ENCODE measurements at places on chromosomes 11 and 22.

GRCh38 chr11:71501071-71501985 is 25.7 kb upstream of the KRTAP5-7 start:
- DNase-seq, result no peak

DNA sequence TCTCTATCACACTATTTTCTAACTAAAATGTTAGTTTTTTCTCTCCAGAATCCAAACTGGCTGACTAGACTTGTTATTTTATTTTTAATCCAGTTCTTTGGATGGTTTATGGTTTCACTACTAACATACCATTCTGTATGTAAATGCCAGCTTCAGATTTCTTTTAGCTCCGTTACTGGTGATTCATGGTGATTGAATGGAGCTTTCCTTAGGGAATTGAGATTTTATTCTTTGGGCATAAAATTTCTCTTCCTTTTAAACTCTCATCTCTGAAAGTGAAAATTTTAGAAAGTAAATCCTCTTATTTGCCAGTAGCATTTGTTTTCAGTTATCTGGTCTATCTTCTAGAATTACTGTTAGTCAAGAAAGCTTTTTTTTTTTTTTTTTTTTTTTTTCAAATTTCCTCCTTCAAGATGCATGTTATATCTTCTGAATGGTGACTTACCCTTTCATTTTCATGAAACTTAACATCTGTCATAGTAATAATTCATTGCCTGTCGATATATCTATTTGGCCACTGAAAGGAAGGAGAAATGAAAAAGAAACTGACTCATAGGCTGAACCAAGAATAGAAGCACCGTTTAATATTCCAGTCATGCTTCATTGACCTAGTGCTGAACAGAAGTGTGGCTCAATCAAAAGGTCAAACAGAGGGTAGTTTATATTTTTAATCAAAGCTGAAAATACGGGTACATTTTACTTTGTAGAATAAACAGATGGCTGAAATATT is 6.4 kb downstream of the ENDOD1 start:
- DNase-seq, result no peak

DNA sequence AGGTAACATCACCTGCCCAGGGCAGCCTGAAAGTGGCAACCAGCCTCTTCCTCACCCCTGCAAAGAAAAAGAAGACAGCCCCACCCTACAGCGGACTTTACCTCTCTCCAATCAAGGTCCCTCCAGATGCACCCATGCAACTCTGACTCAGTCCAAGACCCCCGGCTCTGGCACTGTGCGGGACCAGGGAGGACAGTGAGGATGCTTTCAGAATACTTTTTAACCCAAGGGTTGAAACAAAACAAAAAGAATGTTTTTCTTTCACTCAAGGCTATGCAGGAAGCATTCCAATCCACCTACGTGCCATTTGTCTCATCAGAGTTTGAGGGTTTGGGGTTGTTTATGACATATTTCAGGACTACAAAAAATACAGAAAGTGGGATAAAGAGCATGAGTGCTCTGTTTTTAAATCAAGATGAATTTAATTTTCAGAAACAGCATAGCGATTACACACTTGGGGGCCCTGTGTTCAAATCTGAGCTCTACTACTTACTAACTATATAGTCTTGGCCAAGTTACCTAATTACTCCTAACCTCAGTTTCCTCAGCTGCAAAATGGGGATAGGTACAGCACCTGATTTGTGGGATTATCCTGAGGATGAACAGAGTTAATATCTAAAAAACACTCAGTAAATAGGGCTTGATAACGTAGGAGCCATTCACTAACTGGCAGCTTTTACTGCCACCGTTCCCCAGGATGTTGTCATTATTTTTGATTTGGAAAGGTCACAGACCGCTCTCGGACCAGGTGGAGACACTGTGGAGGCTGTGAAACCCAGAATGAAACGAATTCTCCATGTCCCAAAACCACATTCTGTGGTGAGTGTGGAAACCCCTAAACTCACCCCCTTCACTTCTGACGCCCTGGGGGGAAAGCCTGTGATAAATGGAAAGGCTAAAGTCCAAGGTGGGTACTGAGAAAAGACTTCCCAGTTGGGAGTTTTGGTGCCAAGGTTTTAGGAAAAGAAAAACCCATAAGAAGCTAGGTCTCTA is 5.6 kb downstream of the PLAAT3 start:
- DNase-seq, result no peak

- DNase-seq, result no peak
Observed at GRCh38 chr11:74992852-74993251, 4.1 kb downstream of the NEU3 start.

DNA sequence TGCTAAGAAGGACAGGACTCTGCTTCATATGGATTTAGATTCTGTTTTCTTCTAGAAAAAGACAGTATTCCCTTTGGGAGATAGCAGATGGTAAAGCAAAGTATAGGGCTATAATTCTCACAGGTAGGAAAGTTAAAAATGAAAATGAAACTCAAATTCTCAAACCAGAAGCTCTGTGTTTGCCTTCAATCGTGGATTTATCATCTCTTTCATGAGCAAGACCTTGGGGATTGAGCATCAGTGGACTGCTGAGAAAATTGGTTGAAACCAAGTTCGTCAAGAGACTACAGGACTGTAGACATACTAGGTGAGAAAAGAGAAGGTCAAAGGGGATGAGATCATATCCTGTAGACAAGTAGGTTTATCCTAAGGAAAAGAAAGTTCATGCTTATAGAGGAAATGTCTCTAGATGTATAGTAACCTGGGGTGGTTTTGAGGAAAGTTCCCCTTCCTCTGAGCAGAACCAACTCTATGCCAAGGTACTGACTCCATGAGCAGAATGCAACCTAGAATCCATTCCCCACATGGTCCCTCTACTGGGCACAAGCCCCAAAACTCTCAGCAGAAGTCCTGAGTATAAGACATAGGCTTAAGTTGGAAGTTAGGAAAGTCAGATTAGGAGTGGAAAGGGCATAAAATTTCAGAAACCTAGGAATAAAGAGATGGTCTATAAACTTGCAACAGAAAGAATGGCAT is 46.5 kb downstream of the SLC5A12 start:
- DNase-seq, result no peak

DNA sequence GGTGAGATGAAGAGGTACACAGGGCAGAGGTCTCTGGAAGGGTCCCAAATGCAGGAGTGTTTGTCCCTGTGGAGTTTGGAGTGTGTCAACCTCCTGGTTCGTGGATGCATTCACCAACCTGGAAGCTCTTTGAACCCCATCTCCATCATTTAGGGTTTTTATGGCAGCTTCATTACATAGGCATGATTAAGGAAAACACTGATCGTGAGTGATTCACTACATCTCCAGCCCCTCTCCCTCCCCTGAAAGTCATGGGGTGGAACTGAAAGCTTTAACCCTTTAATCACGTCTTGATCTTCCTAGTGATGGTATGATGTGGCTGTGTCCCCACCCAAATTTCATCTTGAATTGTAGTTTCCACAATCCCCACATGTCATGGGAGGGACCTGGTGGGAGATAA is 19.8 kb upstream of the INCENP start:
- DNase-seq, result no peak

GRCh38 chr11:36385121-36385970 is 89.3 kb downstream of the PRR5L start:
- no peak for DNase-seq

GRCh38 chr11:72815110-72815618 is 953 bp downstream of the ATG16L2 start:
- no peak for DNase-seq
